ENCODE measurements at places on chromosomes 5 and 9.

DNA sequence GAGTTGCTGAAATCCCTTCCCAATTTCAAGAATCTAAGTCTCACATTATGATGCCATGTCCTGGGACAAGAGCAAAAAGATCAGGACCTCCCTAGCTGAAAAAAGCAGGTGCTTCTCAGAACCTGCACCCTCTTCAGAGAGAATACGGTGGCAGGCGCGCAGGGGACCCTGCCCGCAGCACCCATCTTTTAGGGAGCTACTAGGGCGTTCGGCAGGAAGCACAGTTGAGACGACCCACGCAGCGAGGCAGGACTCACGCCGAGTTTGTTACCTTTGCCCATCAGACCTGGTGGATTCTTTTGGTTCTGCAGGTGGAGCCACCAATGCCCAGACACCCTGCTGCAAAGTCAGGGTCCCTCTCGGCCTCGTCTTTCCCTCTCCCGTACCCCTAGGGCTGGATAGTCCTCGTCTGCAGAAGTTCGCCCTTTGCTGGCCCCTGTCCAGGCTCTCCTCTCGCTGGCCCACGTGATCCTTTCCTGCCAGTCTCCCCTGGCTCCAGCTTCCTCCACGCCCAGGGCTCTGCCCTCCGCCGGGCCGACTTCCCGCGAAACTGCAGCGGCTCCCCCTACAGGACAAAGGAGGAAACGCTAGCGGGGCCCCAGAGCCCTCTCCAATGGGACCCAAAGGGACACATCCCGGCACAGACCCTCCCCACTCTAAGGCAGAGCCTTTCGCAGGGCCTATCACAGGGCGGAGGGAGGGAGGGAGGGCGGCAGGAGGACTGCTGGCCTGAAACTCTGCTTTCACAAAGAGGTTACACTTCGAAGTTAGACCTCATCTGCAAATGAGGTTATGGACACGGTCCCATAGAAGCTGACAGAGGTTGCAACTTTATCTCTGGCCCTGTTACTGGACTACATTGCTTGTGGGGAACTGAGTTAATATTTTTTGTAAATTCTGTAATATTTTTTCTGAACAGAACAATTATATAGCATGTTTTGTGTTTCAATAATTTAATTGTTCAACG, 28.8 kb downstream of the TMEM174 start:
- peak; percentile 96 for DNase-seq

- DNase-seq = no peak
Observed at GRCh38 chr9:134515026-134515821, 126.4 kb upstream of the COL5A1 start.

DNA sequence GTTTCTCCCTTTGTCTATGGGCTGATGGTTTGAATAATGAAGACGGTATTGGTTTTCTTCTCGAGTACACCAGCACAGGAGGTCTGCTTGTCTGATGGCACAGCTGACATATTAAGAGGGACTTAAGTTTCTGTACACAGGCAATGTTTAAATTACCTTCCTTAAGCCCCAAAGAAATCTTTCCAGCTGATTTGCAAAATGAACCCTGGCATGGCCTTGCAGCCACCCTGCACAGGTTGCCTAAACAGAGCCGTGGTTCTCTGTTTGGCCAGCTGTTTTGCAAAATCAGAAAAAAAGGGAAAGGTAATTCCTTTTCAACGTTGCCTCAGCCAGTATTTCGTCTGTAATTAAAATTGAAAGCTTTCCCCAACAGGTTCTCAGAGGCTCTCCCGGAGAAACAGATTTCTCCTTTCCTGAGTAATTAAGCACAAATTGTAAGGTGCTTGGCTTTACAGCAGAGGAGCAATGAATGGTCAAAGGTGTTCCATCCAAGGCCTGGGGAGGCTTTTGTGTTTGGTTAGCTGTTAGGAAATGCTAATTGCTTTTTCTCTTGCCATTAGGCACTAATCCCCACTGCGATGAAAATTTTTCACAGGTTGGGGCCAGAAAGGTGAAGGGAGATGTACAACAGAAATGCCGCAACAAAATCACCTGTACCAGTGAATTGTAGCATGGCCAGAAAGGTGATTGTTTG, 138.9 kb downstream of the RASEF start:
- DNase-seq = no peak

- no peak for DNase-seq
Observed at GRCh38 chr9:104927216-104927911, 591 bp downstream of the ABCA1 start.

DNA sequence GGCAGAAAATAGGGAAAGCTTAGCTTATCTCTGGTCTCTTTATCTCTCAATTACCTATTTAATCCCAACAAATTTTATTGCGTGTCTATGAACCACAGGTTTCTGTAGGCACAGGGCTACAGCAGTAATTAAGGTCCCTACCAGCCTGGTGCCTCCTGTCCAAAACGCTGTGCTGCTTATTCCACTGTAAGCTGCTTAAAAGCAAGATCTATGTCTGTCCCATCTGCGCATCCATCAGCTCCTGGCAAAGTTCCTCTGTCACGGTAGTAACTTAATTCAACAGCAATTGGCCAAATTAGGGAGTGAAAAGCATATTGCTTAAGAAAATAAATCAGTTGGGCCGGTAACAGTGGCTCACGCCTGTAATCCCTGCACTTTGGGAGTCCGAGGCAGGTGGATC, 235.8 kb upstream of the VLDLR start:
- no peak for DNase-seq

DNA sequence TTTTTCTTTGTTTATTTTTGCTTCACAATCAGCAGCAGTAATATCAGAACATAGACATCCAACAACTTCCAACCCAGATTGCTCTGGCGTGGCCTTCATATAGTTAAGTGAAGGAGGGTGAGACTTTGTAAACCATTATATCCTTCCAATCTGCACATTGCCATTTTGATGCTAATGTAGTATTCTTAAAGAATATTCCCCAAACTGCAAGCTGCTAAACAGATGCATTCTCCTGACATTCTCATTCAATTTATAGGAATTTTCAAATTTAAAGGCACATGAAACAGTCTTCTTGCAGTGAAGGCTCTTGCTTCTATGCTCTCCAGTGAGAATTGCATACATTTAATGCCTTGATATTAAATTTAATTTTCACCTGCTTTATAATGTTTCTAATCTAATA, 181.2 kb upstream of the EDIL3 start:
- no peak for DNase-seq

GRCh38 chr5:65823845-65824445, 101.9 kb downstream of the NLN start:
- DNase-seq = peak; percentile 54

DNA sequence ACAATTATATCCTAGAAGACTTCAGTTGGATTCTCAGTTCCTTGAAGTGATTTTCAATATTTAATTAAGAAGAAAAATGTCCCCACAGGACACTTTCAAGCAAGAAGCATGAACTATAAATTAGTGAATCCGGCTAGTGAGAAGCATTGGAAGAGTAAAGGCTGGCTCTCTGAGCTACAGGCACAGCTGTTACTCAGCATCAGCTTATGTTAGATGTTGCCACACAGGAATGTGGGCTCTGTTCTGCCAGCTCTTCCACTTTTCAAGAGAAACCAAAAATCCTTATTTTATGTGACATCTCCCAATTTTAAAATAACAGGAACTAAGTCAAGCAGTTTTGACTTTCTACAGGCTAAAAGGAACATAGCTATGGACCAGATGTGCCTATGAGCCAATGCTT, 14.9 kb downstream of the ZNF474 start:
- DNase-seq = no peak

DNA sequence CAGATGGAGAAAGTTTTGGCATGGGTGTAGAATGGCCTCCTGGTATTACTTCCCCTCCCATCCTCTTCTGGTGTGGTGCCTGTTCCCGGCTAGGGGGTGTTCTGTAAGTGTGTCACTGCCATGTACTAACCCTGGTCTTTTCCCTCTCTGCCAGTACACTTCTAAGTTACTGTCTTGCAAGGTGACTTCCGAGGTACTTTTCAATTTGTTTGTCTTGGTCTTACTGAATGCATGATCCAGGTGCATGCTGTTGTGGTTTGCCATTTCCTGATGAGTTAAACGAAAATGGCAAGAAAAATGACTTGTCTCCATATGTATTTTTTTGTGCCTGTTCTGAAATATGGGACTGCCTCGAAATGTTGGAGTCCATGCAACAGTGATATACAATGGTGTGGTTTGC, 46.0 kb downstream of the C9orf152 start:
- DNase-seq = no peak

DNA sequence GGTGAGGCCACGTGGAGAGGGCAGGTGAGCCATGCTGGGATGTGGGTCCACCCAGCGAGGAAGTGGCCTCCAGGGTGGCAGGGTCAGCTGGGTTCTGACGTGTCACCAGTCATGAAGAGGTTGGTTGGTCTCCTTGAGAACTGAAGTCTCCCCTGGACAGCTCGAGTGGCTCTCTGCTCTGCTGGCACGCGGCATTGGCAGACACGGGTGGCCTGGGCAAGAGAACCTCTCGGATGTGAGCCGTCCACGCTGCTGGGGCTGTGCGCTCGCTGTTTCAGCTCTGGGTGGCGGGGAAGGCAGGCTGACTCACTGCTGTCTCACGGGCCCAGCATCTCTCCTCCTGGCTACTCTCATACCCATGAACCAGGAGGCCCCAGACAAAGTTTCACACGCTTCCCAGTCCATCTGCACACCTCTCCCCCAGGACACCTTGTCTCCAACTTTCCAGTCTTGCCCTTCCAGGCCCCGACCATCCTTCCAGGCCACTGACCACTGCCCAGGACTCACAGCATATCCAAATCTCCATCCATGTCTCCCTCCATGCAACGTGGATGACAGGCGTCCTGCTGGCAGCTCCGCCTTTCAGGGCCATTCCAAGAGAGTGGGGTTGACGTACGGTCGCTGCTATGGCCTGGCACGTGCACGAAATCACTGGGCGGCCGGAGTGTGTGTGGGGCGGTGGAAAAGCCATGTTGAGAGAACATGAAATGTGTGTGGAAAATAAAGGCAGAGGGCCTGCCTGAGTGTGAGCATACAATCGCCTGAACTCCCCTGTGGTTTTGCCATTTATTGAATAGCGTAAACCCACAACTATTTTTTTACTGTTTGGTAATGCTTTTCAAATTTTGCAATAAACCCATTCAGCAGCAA, 145.0 kb upstream of the COL5A1 start:
- DNase-seq = no peak

DNA sequence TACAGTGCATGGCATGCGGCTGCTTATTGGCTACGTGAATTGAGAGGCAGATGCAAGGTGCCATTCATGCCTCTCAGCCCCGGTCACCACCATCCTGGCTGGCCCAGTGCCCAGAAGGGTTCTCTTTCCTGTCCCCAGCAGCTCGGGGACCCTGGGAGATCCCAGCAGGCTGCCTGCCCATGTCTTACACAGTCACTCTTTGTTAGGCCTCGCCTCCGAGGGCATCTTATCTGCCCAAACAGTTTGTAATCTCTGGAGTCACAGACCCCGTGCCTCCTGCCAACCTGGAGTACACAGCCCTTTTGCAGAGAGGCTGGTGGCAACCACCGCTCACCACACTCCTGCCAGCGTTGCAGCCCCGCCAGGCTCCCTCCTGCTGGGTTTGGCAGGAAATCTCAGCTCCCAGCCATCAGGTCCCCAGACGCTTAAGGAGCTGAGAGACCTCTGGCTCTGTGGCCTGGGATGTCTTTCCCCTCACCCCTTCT, 7.0 kb upstream of the AK1 start:
- DNase-seq = no peak

GRCh38 chr5:23274171-23274570, 233.2 kb upstream of the PRDM9 start:
- no peak for DNase-seq

DNA sequence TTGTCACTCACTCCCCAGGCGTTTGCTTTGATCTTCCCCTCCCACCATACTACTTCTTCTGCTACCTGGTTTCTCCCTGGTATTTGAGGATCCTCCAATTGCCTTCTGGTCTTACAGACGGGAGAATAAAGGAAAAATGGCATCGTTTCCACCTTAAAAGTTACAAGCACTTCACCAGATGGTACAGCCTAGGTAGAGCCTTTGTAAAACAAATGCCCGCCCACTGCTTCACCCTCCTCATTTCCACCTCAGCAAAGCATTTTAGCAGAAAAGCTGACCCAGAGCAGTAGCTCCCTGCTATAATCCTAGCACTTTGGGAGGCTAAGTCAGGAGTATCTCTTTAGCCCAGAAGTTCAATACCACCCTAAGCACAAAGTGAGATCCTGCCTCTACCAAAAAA, 5.1 kb upstream of the ANXA2R start:
- no peak for DNase-seq

DNA sequence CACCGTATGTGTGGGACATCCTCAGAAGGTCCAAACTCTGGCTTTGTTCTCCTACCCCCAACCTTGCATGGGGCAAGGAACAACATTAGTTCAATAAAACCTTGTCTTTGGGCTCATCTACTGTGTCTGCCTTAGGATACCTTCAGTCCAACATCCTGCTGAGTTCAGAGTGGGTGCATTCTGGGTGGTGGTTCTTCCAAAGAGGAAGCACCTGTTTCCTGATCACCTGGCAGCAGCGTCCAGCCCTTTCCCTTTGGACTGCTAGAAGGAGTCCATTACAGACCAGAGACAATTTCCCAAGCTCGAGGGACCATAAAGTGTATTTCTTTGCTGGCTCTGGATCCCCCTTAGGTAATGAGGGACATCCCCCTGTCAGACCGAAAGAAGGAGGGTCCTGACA, 154.1 kb downstream of the SEMA6A start:
- no peak for DNase-seq

- no peak for DNase-seq
Observed at GRCh38 chr5:142322747-142323479, 1.9 kb downstream of the SPRY4 start.

- no peak for DNase-seq
Observed at GRCh38 chr5:23223846-23224245, 283.6 kb upstream of the PRDM9 start.

- no peak for DNase-seq
Observed at GRCh38 chr9:97556721-97557605, 55.5 kb downstream of the TMOD1 start.

DNA sequence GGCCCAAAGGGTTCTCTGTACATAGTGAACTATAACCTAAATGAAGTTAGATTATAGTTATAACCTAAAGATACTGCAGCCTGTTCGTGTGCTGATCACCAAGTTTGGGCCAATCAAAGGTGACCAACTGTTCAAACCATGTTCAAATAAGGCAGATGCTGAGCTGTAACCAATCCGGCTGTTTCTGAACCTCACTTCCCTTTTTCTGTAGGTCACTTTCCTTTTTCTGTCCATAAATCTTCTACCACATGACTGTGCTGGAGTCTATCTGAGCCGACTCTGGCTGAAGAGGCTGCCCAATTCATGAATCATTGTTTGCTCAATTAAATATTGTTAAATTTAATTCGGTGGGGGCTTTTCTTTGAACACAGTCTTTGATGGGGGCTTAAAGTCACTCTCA, 1920.2 kb downstream of the MAT2B start:
- no peak for DNase-seq

Data from LoVo (cell line).